ENCODE measurements at places on chromosomes 6 and 20.

GRCh38 chr6:124964764-124965105 is 2.5 kb downstream of the RNF217 start:
- DNase-seq: no peak

- DNase-seq: no peak
These were observed 95.4 kb downstream of the OGFRL1 start for GRCh38 chr6:71383901-71384489.

DNA sequence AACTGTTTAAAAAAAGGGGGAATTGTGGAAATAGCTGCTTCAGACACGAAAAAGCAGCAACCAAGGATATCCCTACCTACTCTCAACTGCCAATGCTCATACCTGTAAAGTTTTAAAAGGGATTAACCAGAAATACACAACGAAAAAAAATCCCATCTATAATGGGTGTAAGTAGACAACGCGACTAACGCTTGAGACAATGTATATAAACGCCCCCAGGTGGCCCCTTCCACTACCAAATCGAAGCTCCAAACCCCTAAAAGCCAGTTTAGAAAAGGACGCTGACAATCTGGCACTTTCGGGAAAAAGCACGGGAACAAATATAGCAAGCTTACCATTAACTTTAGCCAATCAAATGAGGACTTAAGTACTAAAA is 94.5 kb upstream of the BTN3A2 start:
- no peak for DNase-seq

- no peak for DNase-seq
These were observed 8.8 kb upstream of the NHSL1 start for GRCh38 chr6:138507977-138508675.

DNA sequence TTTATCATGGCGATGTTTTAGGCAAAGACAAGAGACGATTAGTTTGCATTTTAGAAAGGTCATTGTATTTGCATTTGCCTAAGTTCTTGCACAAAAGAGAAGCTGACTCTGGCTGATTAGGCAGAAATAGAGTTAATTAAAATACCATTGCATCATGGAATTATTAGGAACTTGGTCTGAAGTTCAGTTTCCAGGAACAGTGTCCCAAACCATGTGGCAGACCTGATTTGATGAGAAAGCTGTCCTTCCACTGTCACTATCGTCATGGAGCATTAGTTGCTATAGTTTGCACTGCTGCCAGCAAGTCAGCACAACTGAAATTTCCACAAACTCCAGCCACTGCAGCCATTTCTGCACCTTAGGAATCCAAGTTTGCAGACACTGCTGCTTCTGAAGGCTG is 24.3 kb upstream of the MCUR1 start:
- DNase-seq: no peak

DNA sequence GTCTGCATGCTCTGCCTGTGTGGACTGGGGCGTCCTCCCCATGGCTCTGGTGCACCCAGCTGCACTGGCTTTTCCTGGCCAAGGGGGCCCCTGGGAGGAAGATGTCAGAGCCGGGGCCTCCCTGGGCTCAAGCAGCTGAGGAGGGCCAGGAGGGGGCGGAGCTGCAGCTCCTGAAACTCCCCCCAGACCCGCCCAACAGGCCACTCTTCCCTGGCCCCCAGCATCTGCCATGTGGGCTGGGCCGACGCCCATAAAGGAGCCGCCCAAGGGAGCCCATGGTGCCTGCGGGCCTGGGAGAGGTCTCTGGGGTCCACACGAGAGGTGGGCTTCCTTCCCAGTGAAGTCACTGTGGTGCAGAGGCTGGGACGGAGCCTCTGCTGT is 4.0 kb downstream of the RBBP8NL start:
- DNase-seq: no peak

GRCh38 chr6:154596009-154596408 is 85.5 kb upstream of the CNKSR3 start:
- no peak for DNase-seq

DNA sequence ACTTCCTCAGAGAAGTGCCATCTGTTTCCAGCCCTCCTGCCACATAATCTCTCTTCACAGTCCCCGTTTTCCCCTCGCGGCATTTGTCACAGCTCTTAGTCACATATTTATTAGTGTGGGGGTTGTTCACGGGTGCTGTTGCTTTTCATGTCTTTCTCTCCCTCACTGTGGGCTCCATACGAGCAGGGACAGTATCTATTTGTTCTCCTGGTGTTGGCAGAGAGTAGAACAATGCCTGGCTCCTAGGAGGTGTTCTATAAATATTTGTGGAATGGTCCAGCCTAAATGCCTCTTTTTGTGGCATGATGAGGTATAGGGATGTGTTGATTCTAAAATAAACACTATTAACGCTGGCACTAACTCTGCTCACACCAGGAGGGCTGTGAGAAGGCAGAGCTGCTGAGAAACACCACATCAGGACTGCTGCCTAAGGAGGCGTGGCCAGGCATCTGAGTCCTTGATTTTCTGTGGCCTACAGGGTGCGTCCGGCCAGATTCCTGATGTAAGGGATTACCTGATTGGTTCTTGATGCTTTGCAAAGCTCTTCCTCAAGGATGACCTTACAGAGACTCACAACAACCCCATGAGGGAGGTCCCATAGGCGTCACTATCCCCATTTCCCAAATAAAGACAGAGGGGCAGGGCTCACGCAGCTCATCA is 219.8 kb upstream of the ARID1B start:
- no peak for DNase-seq
